ENCODE measurements at places on chromosomes 12 and 14.

- no peak for DNase-seq
Measured at GRCh38 chr12:75184516-75184915, 25.1 kb downstream of the KCNC2 start.

DNA sequence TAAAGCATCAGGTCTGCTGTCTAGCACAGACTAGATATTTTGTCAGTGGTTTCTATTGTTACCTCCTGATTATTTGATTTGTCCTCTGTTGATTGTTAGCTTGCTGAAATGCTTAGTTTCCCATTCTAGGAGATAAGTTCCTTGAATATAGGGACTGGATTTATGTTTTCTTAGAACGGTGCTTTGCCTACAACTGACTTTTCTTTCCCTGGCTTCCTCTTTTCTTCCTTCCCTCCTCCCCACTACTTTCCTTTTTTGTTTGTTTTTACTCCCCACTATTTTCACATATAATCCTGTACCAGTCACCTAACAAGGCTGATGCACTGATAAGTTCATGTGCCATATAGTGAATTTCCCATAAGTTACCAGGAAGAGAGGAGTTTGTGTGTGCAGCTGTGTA lies 58.5 kb upstream of the METAP2 start:
- DNase-seq, result no peak

GRCh38 chr12:46153268-46153872 lies 115.5 kb downstream of the SLC38A1 start:
- no peak for DNase-seq

- DNase-seq, result no peak
Measured at GRCh38 chr12:98691351-98691750, 46.3 kb downstream of the APAF1 start.

- DNase-seq, result no peak
Measured at GRCh38 chr12:132577191-132577920, 33.0 kb downstream of the LRCOL1 start.

DNA sequence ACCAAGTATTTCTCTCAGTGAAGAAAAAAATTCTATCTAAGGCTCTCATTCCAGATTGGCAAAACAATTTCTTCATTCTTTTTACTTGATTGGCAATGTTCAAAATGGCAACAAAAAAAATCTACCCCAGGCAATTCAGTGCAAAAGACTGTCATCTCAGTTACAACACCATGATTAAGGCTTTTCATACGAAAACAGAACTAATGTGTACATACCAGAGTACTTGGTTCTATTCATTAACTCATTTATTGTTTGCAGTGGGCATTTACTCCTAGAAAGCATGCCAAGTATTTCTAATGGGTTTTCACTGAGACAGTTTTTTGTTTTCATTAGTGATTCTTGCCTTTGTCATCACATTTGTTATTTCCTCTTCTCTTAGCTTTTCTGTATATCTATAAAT lies 33.0 kb downstream of the DBX2 start:
- DNase-seq, result no peak

DNA sequence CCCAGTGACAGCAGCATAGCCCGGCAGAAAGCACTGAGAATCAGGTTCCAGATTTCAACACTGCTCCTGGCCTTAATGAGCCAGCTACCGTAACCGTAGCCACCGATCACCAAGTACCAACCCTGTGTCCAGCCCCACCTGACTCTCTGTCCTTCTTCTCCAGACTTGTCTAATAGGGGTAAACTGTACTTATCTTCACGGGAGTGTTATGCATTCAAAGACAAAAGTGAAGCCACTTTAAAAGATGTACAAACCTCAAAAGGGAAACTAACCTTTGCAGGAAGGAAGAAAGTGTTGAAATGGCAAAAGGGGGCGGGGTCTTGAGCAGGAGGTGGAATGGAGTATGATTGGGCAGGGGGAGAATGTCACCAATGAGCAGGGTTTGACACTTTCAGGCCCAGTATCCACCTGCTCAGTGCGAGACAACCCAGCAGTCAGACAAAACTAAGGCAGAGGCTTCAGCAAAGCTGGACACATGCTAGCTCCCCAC lies 226.1 kb downstream of the CHST11 start:
- no peak for DNase-seq

DNA sequence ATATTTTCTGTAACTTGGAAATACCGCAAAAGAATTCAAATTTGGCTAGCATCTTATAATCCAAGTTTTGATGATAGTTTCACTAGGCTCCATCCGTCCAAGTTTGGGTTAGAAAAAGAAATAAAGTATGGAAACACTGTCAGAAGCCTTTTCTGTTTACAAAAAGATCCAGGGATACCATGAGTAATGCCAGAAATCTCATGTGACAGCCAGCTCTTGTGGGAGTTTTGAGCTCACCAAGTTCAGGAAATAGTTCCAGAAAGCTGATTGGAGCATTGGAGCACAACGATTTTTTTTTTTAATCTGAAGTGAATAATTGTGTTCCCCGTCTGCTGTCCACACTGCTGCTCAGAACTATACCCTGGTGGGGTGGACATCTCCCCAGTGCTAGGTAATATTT lies 229.7 kb upstream of the NPAS3 start:
- DNase-seq, result peak; percentile 93

DNA sequence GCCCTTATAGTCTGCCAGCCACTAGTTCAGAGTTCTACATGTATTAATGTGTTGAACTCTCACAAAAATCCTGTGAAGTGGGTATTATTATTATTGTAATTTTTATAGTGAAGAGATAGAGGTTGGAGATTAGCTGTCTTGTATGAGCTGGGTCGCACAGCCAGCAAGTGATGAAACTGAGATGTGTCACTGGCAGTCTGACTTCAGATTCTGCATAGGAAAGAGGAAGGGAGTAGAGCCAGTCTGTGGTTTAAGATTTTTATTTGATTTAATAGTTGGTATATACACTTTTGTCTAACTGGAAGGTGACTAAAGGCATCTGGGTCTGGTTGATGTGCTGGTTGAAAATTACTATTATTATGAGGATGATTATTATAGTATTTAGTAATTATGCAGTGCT lies 5.8 kb upstream of the FRS2 start:
- DNase-seq, result no peak

DNA sequence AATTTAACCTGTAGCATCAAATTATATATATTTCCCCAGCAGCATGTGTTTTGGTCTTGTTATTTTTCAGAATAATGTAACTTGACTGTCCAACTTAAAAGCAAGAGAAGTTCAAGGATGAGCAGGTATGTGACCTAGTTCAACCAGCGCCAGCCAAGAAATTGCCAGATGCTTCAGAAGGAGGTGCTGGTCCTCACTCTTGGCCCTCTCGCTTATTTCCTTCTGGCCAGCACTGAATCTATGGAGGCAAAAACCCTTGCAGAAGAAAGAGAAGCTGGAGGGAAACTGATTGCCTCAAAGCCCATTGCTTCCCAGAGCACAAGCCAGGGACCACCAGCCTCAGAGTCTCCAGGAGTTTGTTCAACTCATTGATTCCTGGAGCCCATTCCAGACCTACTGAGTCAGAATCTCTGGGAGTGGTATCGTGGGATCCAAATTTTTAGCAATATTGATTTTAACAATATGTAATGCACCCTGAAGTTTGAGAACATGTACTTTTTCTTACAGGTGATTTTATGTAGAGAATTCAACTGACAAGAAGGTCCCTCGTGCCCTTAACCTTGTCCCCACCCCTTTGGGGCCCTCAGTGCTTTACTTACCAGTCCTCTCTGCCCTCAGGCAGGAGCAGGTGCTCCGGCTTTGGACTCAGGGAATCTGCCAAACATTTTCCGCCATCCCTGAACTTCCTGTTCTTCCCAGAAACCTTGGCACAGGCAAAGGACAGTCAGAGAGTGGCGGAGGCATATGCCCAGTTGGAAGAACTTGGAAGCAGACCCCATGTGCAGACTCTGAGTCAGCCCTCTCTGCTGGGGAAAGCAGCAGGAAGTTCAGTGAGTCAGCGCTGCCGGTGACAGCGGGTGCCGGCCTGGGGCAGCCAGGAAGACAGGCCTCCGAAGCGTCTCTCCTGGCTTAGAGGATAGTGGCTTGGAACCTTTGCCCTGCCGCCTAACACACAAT lies 10.4 kb downstream of the BEST3 start:
- DNase-seq, result peak; percentile 54
